CD8-positive, alpha-beta T cell (primary cell): ENCODE measurements at places on chromosomes 2 and 18.

GRCh38 chr18:36580266-36580665, 248.5 kb downstream of the TPGS2 start:
- DNase-seq, result no peak

DNA sequence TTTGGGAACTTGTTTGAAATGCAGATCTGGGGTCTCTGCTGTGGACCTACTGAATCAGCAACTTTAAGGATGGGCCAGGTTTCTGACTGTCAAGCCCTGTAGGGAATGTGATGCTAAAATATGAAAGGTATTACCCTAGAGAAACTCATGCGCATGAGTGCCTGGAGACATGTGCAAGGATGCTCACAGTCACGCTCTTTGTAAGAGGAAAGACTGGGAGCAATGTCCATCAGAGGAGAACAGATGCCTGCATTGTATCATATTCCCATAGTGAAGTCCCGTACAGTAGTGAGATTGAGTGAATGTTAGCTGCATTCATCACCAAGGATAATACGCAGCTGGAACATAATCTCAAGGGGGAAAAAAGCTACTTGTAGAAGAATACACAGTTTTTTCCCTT, 14.1 kb downstream of the ZNF407 start:
- no peak for DNase-seq

- DNase-seq, result no peak
Measured at GRCh38 chr2:132751836-132752235, 81.8 kb upstream of the LYPD1 start.

DNA sequence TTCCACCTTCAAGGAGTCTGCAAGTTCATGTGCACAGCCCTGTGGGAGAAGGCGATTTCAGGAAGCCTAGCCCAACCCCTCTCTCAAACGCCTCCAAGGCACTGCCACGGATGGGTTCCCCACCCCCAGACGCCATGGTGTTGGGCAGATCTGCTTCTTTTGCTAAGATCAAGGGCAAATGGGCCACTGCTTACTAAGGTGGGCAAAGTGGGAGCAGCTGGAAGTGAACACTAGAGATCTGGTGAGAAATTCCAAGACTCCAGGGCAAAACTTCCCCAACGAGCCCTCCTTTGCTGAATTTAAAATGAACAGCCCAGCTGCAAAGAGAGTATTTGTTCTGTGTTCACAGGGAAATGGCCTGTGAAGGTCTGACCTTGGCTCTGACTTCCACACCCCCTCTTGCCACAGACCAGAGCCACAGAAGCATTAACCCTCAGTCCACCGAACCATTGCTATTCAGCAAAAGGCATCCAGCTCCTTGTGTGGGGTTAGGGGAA, 45.1 kb upstream of the ZBTB7C start:
- no peak for DNase-seq

GRCh38 chr2:88098558-88098900, 29.3 kb downstream of the FABP1 start:
- no peak for DNase-seq

DNA sequence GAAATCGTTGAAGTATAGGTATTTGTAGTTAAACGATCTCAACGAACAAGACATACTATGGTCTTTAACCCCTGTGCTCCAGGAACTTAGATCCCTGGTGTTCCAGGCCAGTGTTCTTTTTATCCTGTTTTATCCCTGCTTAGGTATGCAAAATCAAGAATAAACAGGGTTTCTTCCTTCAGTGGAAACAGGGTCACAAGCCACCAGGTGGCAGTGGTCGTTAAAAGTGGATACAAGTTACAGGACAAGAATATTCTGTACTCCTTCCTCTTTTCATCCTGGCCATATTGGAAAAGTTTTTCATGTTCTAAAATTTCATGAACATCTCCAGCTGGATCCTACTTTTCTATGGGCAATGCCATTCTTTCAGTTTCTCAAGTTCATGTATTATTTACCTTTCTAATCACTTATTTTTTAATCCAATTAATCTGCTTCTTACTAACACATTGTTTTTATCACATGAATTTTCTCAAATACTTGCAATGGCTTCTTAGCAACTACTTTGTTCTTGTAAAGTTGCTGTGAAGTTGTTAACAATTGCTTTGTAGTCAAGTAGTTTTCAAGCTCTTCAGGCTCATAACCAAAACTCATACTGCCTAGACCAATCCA, 16.4 kb upstream of the HNMT start:
- DNase-seq, result no peak

DNA sequence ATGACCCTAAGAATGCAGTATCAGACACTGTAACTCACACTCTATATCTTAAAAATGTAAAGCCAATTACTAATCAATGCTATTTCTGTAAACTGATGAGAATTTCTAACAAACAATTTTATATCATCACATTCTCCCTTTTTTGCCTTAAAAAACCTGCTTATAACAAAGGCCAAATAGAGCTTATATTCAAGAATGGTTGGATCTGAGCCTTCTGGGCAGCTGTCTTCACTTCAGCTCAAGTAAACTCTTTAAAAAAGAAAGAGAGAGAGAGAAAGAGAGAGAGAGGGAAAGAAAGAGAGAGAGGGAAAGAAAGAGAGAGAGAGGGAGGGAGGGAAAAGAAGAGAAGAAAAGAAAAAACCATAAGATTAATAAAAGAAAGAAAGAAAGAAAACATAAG, 231.8 kb downstream of the KCNE4 start:
- no peak for DNase-seq

DNA sequence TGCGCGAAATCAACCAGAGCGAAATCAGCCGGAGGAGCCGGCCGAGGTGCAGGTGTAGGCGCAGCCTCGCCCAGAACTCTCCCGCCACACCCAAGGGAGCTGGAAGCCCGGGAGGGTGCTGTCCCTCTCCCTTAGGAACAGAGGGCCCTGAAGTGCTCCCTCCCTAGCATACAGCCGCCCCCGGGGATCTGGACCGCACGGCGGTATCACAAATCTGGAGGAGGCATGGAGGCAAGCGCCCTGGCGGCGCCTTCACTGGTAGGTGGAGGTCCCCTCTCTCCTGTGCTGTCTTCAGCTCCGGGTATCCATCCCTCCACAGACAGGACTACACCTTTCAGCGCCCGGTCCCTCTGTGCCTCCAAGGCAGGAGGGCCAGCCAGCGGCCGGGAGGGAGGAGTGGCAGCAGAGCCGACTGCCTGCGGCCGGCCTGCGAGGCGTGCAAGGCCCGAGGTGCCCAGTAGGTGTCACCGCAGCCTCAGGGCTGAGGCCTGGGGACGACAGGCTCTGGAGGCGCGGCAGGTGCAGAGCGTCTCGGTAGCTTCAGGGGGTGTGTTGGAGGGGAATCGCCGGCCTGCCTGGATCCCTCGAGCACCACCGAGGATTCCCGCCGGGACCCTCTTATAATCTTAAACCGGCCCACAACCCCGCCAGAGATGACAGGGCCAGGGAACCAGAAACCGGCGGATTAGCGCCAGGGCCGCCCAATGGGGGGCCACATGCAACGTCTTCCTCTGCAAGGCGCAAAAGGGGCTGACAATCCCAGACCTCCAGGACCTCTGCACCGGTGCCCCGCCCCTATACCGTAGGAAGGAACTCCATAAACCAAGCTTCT, 2.8 kb downstream of the IHH start:
- DNase-seq, result peak; percentile 74
